ENCODE measurements at places on chromosomes 3 and 15.

DNA sequence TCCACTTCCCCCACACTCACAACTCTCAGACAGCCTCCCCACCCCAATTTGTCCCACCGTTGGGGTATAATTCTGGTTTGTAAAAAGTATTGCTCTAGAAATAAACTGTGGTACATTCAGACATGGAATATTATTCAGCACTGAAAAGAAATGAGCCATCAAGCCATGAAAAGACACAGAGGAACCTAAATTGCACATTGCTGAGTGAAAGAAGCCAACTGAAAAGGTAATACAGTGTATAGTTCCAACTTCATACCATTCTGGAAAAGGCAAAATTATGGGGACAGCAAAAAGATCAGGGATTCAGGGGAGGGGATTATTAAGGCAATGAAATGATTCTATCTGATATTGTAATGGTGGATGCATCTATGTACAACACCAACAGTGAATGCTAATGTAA is 10.5 kb downstream of the ANXA2 start:
- DNase-seq, result no peak

DNA sequence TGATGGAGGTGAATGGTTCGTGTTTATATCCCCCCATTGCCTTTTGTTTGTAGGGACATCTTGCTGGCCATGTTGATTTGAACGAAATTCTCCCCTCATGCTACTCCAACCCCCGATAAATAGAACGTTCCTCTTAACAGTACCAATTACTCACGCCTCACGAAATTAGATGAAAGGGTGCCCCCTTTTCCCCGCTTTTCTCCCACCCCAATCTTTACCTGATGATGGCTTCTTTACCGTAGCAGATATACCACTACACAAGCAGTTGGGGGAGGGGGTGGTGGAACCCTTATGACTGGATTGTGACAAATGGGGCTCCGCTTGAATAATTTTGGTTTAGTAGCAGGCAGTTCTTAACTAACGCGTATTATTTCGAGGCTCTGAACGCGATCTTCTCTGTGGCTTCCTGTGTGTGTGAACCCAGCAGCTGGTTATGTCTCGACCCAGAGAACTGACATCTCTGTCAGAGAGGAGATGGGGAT is 1.1 kb downstream of the PIAS1 start:
- DNase-seq, result peak; percentile 49

- DNase-seq, result no peak
These were observed 25.3 kb downstream of the ZNF592 start for GRCh38 chr15:84773716-84774115.

DNA sequence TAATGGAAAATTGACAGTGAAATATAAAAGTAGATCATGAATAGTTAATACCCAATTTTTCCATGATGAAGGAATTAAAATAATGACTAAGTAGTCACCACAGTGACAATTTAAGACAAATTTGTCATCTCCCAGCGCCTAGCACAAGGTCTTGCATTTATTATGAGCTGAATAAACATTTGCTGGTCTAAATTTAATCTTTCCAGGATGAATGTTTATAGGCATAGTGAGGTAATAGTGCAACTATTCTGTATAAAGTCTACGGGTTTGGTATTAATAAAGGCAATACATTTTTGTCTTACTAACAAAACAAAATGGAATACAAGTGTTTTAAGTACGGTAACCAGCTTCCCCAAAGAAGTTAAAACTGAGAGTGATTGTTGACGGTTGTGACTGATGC is 209.3 kb downstream of the CD47 start:
- DNase-seq, result no peak

DNA sequence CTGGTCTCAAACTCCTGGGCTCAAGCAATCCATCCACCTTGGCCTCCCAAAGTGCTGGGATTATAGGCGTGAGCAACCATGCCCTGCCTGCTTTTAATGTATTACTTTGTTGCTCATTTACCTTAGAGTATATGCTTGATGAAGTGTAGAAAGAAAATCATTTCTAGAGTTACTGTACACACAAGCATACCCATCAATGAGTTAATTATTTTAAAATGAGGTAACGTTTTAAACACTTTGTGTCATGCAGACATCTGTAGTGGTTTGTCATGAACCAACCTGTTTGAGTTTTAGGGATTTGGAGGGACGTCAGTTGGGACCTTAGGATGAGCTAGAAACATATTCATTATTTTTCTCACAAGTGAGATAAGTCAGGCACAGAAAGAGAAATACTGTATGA is 332.4 kb upstream of the IGF1R start:
- no peak for DNase-seq

- DNase-seq, result no peak
These were observed 391.1 kb upstream of the MDFIC2 start for GRCh38 chr3:70703305-70704102.

- DNase-seq, result peak; percentile 62
These were observed at the start of gene DUSP7 for GRCh38 chr3:52056521-52056967. DUSP7 (minus strand) TSS chr3:52056571; CDS start chr3:52056366, 205 bp downstream.

All from activated CD4-positive, alpha-beta T cell treated with anti-CD3 and anti-CD28 coated beads, Interleukin-2, amount 50 U/mL, for 1 hour (primary cell).